ENCODE measurements at places on chromosomes 6 and 20.

DNA sequence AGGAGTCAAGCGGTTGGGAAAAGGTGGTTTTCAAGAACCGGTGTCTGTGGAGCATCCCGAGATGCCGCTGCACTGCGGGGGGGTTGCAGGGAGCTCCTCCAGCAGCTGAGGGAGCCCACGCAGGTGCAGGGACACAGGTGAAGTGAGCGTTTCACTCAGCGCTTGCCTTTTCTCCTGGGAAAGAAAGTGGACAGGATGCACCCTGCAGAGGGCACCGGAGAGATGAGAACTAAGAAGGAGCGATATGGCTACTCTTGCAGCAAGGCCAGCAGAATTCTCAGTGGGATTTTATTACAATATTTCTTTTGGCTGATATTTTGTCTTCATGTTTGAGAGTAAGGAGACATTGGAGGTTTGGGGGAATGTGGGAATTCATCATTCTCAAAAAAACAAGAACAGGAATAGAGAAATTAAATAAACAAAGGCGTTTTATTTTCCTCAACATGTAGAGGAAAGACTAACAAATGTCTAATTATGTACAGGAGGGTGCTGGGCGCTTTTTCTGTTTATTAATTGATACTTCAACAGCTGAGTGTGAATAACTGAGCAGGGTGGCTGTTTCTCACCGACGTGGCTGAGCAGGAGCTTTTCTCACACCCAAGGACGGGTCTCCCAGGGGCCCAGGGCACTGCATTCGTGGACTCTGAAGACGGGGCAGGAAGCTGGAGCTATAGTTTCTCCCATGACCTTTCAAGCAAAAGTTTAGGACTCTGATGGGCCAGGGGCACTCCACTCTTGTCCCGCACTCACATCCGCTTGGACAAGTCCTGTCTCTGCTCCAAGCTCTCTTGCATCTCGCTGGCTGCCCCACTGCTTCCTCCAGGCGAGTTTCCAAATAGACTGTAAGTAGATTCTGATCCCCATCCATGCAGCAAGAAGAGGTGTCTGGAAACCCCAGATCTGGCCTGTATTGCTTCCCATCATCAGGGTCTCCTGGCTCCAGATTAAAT, 176.1 kb downstream of the SMOC2 start:
- no peak for DNase-seq

GRCh38 chr6:158780988-158781691, 38.0 kb downstream of the EZR start:
- DNase-seq = no peak

GRCh38 chr6:14079433-14079832, 38.1 kb upstream of the CD83 start:
- no peak for DNase-seq

DNA sequence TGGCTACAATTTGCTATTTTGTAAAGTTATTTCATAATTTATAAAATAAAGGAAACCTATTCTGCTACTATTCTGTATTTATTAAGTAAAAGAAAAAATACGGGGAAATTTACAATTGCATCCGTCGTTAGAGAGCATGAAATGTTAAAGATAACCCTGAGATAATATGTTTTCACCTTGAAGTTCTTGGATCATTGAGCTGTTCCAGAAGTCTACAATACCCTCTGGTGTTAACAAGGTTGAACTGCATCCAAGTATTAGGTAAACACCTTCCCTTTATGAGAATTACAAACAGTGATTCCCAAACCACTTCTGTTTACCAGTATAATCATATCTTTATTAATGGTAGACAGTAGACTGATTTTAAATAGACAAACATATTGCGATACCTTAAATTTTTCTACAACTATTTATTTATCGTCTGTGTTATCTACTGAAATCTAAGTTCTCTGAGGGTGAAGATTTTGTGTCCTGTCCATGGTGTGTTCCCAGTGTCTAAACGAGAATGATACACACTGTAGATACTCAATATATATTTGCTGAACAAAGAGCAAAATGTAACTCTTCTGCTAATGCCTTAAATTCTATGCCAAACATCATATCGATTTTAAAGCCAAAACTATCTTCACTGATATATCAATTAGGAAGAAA, 28.2 kb downstream of the TBC1D32 start:
- DNase-seq = no peak

DNA sequence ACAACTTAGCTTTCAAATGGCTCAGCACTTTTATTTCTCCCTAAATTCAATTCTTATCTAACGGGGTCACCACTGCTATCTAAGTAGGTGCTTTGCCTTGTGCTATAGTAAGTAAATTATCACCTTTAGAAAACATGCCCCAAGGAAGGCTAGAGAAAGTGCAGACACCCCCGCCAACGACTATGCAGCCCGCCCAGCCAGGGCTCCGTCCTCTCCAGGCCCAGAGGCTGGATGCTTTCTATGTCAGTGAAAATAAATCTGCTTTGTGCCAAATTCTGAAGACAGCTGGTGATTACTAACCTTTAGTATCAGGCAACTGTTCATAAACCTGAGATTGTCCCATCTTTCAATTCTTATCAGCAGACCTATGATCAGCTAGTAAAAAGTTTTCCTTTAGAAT, 14.3 kb downstream of the KIAA0319 start:
- DNase-seq = no peak

DNA sequence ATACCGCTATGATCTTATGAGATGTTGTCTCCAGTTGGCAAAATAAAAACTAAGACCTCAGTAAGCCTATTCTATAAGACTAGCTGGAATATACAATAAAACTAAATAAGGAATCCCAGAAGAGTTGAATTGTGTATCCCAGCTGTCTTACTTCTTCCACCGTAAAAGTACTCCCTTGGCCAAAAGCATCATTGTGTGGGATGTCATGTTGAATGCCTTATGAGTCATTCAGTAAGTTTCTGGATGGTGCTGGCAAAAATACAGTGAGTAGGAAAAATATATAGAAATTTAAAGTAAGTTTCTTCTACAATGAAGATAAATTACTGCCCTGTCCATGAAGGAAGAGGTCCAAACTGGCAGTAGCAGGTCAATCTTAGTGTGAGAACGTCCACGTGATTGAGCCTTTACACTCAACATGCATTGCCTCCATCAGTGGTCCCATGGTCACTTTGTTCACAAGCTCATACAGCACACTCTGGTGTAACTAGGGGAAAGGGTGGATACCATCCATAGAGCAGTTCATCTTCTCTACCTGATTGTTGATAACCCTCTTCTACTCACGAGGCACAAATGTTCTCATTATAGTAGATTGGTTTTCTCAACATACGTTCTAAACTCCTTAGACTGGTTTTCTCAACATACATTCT, 13.7 kb upstream of the ZNF318 start:
- DNase-seq = no peak

GRCh38 chr6:143247586-143247985, 186.9 kb downstream of the AIG1 start:
- no peak for DNase-seq

- DNase-seq = no peak
Measured at GRCh38 chr6:75922226-75922625, 150.2 kb downstream of the IMPG1 start.

- peak; percentile 86 for DNase-seq
Measured at GRCh38 chr20:49594143-49594930, 26.4 kb upstream of the PTGIS start.

- no peak for DNase-seq
Measured at GRCh38 chr6:137315081-137315480, 95.9 kb upstream of the IFNGR1 start.

- DNase-seq = no peak
Measured at GRCh38 chr6:53710788-53711187, 45.2 kb upstream of the KLHL31 start.

DNA sequence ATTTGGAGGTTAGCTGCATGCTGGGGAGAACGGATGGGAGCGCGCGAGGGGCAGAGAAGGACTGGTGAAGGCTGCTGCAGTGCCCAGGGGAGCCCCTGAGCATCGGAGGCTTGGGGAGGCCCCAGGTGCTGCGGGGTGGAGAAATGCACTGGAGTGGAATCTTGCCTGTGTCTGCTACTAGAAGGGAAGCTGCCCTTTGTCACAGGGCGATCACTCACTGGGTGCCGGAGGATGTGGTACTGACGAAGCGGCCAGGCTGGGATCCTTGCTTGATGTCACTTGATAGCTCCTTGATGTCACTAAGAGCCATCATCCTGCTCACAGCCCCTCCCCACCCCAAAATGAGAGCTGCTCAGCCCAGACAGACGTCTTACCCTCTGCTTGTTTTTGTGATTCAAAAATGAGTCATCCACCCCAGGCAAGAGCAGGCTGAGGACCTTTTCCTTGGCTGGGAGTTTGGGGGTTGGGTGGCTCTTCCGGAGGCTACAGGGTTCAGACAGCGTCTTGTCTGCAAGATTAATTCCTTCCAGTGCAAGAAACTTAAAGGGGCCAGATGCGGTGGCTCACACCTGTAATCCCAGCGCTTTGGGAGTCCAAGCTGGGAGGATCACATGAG, 62.6 kb upstream of the PMEPA1 start:
- no peak for DNase-seq

GRCh38 chr6:105430685-105431084, 27.8 kb upstream of the PREP start:
- no peak for DNase-seq

DNA sequence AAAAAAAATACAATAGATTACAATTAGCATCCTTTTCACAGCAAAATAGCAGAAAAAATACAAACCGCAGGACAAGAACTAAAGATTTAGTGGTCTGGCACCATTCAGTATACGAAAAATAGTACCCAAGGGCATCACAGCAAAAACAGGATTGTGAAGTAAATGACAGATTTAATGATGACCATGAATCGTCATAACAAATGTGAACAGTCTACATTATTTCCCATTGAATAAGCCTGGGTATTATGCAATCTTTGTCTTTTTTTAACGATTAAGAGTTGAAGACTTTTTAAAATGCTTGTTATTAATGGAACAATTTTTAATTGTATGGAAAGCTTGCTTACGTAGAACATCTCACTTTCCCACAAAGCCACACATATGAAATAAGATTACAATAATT, 432.8 kb downstream of the PKHD1 start:
- no peak for DNase-seq

GRCh38 chr6:137097057-137097456, 52.3 kb upstream of the IL20RA start:
- no peak for DNase-seq

DNA sequence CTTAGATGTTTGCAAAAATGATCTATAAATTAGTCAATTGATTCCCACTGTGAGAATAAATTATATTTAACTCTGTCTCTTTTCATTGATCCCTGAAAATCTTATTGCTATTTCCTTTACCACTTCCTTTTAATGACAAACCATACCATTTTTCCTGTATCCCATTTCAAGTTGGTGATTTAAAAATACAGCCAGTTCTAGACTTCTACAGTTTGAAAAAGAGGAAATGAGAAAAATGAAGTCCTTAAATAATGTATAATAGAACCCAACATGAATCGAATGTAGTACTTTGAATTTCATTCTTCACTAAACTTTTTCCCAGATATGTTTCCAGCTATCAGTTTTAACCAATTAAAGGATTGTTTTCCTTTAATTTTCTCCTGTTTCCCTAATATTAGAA, 29.5 kb upstream of the SDHAF4 start:
- no peak for DNase-seq

DNA sequence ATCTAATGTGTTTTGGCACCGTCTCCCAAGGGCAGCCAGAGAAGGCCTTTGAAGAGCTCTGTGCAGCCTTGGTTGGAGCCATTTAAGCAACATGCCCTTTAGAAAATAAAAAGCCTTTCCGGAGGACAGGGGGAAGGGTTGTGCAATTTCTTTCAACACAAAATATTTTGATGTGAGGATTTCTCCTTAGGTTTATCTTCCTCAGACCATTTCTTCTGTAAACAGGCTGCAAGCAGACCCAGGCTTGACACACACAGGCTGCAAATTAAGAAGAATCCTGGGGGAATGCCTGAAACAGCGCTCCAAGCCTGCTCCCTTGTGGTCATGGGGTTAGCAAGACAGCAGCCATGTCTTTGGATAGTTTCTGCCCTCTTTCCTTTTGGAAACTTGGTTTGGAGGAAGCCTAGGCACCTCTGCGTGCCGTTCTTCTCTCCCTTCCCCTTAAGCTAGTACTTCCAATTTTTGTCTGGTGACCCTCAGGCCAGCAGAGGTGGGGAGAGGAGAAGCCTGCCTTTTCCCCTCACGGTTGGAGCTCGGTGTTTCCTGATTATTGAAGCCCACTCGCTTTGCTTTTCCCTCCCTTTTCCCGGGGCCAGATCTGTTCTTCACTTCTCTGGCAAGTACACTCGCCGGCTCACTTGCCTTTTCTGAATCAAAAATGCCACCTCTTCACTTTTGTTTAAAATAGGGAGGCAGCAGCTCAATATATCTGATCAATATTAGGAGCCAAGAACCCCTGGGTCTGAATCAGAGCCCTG, 39.6 kb upstream of the NOX3 start:
- DNase-seq = no peak

GRCh38 chr6:154378518-154378917, 21.9 kb upstream of the IPCEF1 start:
- DNase-seq = no peak

DNA sequence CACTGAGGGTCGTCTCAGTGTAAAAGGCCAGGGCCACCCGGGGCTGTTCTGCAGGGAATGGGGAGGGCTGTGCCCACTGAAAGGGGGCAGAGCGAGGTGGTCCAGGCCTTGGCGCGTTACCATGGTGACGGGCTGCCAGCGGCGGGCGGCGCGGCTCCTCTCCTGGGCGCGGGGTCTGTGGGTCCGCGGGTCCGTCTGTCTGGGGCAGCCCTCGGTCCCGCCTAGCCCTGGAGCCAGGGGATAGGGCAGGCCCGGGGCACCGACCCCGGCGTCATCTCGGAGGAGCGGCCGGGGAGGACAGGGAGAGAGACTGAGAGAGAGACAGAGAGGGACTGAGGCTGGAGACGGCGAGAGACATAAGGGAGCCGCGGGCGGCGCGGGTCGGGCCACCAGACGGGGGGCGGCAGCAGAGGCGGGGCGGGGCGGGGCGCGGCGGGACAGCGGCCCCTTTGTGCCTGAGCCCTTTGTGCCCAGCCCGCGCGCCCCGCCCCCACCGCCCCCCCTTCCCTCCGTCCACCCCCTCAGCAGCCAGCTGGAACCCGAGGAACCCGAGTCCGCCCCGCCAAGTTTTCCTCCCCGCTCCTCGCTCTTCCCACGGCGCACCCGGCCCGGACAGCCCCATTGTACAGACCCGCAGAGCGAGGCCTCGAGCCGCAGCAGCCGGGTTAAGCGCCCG, at the start of gene KIAA1755:
KIAA1755 (minus strand) TSS at position 358 of the 676 bp plus-strand sequence; CDS start at position 123, 235 bp downstream.
- DNase-seq = no peak

DNA sequence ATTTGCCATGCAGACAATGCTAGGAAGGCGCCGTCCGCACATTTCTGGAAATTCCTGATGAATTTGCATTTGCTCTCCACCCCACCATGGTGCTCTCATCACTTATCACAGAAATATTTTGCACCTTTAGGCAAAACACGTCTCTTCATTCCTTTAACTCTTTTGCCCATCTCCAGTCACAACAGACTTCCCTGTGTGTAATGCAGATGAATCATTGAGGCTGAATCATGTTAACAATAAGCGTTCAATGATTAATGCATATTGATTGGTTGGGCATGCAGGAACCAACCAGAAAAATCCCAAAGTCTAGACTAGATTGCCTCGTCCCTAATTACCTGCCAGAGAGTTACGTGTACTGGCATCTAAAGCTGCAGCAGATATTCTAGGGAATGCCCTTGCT, 80.0 kb upstream of the ATXN1 start:
- DNase-seq = no peak

GRCh38 chr20:49381558-49382493, 100.6 kb downstream of the KCNB1 start:
- no peak for DNase-seq

GRCh38 chr6:4271761-4272470, 136.5 kb upstream of the ECI2 start:
- no peak for DNase-seq

GRCh38 chr20:17993546-17993945, 24.7 kb downstream of the MGME1 start:
- DNase-seq = no peak

Data from stimulated activated naive CD8-positive, alpha-beta T cell treated with anti-CD3 and anti-CD28 coated beads, Interleukin-15, amount 100 ng/mL, for 72 hours (primary cell).